NCI-H2029 (cell line): ENCODE measurements at places on chromosomes 12 and 14.

GRCh38 chr12:22689876-22690275, 64.9 kb downstream of the ETNK1 start:
- no peak for DNase-seq

GRCh38 chr14:35934499-35934898, 108.4 kb downstream of the BRMS1L start:
- no peak for DNase-seq

DNA sequence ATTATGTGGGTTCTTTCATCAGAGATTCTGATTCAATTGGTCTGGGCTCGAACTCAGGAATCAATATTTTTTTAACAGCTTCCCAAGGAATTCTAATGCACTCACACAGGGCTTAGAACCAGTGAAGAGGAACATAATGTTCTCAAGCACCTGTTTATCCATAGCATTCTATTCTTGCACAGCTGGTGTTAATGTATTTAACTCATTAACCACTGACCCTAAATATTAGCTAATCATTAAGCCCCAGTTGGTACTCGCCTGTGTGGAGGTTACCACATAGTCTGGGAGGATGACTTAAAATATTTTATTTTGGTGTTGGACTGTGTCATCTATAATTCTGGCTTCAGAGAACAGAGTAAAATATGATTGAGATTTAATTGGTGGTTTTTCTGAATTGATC, 45.3 kb downstream of the LRP6 start:
- DNase-seq: no peak

DNA sequence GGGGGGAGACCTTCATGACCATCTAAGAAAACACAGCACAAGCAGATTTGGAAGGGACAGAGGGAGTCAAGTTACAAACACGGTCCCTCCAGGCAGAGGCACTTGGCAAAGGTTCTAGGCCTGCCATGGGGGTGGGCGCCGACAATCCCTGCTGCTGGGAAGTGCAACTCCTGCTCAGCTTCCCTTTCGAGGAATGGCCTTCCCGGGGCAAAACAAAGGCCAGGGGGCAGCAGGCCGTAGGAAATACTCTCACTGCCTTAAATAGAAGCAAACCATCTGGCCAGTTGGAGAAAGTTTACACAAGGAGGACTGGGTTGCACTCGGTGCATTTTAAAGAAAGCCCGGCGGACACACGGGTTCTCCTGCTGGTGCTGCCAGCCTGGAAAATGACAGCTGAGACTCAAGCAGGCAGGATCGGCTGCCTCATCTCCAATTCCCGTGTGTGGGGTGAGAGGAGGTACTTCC, 65.8 kb downstream of the ITPK1 start:
- DNase-seq: no peak

GRCh38 chr12:12898911-12899511, 7.6 kb downstream of the GPRC5A start:
- no peak for DNase-seq

- no peak for DNase-seq
Observed at GRCh38 chr12:116880817-116881324, 370 bp downstream of the HRK start.

DNA sequence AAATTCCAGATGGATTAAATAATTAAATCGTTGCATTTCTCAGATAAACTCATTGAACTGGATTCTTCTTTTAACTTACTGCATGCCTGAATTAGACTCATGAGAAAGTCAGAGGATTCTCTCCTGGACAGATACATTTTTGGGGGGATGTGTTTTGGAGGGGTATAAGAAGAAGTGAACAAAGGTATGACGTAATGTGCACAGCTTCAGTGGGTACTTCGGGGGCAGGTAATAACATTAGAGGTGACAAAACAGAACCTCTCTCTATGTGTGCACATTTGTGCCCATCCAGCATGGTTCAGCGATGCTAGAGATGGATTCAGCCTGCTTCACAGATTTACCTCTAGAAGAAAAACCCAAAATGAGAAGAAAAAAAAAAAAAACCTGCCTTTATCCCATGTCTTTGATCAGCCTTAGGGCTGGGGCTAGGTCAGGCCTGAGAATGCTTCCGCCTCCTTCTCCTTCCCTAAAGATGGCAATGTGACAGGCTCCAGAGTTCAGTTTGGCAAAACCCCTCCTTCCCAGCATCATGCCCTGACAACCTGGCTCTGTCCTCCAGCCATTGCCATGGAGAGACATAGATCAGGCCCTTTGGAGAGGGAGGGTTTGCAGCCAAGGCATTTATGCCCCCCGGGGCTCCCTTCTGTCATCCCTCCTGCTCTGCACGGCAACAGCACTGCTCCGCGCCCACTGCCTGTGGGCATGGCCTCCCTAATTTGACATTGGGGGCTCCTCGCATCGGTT, 166.7 kb downstream of the KCNA5 start:
- no peak for DNase-seq

- no peak for DNase-seq
Observed at GRCh38 chr14:76491172-76491930, 115.4 kb downstream of the ESRRB start.

- DNase-seq: no peak
Observed at GRCh38 chr12:50042693-50043092, 14.7 kb upstream of the ASIC1 start.

DNA sequence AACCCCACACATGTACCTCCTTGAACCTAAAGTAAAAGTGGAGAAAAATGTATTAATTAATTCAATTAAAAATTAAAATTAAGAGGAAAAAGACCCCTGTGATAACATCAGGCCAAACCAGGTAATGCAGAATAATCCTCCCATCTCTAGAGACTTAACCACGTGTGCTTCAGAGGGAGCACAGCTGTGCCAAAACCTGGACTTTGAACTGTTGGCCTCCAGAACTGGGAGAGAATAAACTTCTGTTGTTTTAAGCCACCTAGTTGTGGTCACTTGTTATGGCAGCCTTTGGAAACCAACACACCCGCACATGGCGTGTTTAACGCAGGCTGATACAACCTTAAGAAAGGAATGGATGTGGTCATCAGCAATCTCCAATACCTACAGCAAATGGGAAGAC, 23.8 kb downstream of the OAS2 start:
- DNase-seq: no peak

DNA sequence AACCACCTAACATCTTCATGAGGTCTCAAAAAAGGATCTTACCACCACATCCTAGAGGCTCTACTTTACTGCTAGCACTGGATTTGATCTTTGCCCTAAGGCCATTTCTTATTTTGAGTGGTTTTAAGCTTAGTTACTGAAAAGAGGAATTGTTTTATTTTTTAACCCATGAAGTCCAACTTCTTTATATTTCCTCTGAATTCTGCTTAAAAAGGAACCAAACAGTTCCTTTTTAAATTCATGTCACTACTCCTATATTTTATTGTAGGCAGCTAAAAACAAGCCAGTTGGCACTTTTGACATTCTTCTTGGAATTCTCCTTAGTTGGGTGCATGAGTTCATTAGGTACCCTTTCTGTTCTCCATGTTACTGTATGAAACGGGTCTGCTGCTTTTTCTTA, 76.4 kb downstream of the FGD4 start:
- DNase-seq: no peak

GRCh38 chr12:75856235-75856634, 175.3 kb downstream of the PHLDA1 start:
- no peak for DNase-seq

DNA sequence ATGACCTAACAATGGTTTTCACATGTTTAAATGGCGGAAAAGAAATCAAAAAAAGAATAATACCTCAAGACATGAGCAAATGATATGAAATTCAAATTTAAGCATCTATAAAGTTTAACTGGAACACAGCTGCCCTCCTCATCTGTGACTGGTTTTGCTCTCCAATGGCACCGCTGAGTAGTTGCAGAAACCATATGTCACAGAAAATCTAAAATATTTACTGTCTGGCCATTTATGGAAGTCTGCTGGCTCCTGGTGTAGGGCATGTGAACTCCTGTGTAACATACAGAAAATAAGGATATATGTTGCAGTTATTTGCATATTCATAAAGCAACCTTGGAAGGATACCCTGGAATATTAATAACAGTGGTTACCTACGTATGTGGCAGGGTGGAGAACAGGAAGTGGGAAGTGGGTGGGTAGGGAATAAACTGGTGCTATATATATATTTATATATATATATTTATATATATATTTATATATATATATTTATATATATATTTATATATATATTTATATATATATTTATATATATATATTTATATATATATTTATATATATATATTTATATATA, 48.4 kb downstream of the LTBP2 start:
- no peak for DNase-seq

DNA sequence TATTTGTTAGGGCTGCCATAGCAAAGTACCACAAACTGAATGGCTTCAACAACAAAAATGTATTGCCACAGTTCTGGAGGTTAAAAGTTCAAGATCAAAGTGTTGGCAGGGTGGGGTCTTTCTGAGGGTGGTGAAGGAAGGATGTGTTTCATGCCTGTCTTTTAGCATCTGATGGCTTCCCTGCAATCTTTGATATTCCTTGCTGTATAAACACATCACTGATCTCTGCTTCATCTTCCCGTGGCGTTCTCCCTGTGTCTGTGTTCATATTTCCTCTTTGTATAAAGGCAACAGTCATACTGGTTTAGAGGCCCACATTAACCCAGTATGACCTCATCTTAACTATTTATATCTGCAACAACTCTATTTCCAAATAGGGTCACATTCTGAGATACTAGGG, 167.5 kb downstream of the BTG1 start:
- DNase-seq: no peak
